Stimulated activated CD8-positive, alpha-beta memory T cell treated with anti-CD3 and anti-CD28 coated beads, Interleukin-2, amount 100 ng/mL, for 1 hour (primary cell): ENCODE measurements at places on chromosomes 11 and 22.
A peak's percentile ranks its signal among the peaks of the same experiment; 100 is the strongest.

GRCh38 chr22:42603427-42603826 lies 11.3 kb downstream of the POLDIP3 start:
- no peak for DNase-seq

DNA sequence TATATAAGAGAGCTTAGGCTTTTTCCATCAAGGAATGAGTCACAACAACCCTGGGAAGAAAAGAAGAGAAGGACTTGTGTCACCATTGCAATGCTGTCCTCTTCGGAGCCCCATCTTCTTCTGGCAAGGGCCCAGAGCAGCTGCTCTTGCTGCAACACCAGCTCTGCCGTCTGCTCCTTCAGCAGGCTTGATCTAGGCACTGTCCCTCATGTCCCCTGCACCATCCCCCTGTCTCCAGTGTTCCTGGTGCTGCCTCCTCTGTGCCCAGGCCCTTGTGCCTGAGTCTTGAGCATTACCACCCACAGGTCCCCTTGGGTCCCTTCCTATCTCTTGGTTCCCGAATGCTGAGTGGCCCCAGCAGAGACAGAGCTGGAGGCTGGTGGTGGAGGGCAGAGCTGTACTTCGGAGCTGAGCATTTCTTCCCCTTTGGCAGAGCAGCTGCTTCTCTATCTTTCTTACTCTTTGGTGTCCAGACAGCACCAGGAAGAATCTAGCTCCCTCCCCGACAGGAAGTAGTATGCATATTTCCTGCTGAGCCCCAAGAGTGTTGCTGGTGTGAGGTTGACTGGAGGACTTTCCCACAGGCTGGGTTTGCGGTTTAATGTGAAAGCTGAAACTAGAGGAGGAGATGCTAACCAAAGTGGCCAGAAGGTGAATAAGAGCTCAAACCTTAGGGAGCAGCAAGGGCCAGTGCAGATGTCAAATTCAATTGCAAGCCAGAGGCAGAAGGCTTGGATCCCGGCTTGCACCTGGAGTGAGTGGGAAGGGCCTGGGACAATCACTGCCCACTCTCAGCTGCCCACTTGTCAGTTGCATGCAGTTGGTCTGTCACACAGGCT lies 27.8 kb downstream of the WEE1 start:
- DNase-seq = peak; percentile 9

- no peak for DNase-seq
These were observed 12.1 kb downstream of the DPP3 start for GRCh38 chr11:66492161-66492865.

GRCh38 chr11:86569109-86569508 lies 103.3 kb downstream of the ME3 start:
- DNase-seq = no peak

DNA sequence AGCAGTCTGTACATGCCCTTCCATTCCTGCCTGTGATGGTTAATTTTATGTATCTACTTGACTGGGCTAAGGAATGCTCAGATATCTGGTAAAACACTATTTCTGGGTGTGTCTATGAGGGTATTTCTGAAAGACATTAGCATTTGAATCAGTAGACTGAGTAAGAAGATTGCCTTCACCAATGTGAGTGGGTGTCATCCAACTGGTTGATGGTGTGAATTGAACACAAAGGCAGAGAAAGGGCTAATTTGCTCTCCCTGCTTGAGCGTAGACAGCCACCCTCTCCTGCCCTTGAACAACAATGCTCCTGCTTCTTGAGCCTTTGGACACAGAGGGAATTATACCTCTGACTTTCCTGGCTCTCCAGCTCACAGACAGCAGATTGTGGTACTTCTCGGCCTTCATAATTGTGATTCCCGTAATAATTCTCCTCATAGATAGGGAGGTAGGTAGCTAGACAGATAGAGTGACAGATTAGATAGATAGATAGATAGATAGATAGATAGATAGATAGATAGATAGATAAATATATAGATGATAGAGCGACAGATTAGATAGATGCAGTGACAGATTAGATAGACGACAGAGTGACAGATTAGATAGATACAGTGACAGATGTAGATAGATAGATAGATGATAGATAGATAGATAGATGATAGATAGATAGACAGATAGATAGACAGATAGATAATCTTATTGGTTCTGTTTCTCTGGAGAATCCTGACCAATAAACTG lies 370.6 kb downstream of the CADM1 start:
- DNase-seq = no peak

GRCh38 chr11:69814411-69814810 lies 4.8 kb downstream of the FGF3 start:
- DNase-seq = no peak
